ENCODE measurements at places on chromosomes 6 and 20.
A peak's percentile ranks its signal among the peaks of the same experiment; 100 is the strongest.

GRCh38 chr6:77106992-77107391, 356.3 kb downstream of the HTR1B start:
- no peaks in the 10 kb centered on the region for H3K4me1 ChIP-seq
- no peaks in the 10 kb centered on the region for H3K36me3 ChIP-seq
- no peaks in the 10 kb centered on the region for H3K27me3 ChIP-seq
- H3K27ac ChIP-seq = no peak overlapping the region
- no peak overlapping the region for H3K4me3 ChIP-seq

DNA sequence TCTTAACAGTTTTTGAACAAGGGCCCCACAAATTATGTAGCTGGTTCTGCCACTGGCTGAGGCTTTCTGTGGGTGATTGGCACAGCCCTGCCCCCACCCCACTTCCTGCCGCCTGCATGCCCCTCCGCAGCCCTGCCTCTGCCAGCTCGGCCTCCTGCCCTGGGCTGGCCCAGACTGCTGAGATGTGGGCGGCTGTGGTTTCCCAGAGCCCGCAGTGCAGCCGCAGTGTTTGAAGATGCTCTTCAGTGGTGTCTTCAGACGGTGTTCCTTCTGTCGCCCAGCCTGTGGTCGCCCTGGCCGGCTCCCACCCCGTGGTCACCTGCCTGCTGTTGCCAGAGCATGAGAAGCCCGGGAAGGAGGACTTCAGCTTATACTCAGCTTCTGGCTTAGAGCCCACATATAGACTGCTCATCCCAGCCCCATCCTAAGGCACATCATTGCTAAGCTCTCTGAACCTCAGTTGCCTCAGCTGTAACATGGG, 154.3 kb downstream of the VEGFA start:
- H3K36me3 ChIP-seq = no peaks in the 10 kb centered on the region
- H3K27ac ChIP-seq = no peak overlapping the region
- peaks cover 12% of the 10 kb centered on the region for H3K4me1 ChIP-seq
- DNase-seq = peak; percentile 45
- H3K4me3 ChIP-seq = no peak overlapping the region

- H3K4me3 ChIP-seq = no peak overlapping the region
- DNase-seq = no peak
- H3K36me3 ChIP-seq = no peaks in the 10 kb centered on the region
- no peak overlapping the region for H3K27ac ChIP-seq
- H3K27me3 ChIP-seq = no peaks in the 10 kb centered on the region
- H3K4me1 ChIP-seq = no peaks in the 10 kb centered on the region
Observed at GRCh38 chr6:25623065-25623464, 28.9 kb upstream of the SCGN start.

DNA sequence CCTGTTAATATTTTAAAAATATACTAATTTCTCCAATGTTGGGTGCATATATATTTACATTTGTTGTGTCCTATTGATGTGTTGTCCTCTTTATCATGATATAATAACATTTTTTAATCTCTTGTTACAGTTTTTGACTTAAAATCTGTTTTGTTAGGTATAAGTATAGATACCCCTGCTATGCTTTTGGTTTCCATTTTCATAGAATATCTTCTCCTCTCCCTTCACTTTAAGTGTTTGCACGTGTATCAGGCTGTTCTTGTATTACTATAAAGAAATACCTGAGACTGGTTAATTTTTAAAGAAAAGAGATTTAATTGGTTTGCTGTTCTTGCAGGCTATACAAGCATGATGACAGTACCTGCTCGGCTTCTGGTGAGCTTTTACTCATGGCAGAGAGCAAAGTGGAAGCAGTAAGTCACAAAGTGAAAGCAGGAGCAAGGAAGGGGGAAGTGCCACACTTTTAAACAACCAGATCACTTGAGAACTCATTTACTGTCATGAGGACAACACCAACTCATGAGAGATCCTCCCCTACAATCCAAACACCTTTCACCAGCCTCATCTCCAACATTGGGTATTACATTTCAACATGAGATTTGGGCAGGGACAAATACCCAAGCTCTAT, 340.5 kb upstream of the SYNCRIP start:
- H3K27ac ChIP-seq = no peak overlapping the region
- H3K4me3 ChIP-seq = no peak overlapping the region
- no peaks in the 10 kb centered on the region for H3K4me1 ChIP-seq
- H3K36me3 ChIP-seq = no peaks in the 10 kb centered on the region

GRCh38 chr6:100693249-100693927, 187.7 kb downstream of the ASCC3 start:
- H3K27ac ChIP-seq = no peak overlapping the region
- H3K27me3 ChIP-seq = no peaks in the 10 kb centered on the region
- no peak overlapping the region for H3K4me3 ChIP-seq
- peaks cover 1% of the 10 kb centered on the region for H3K4me1 ChIP-seq
- no peaks in the 10 kb centered on the region for H3K36me3 ChIP-seq
- DNase-seq = no peak

DNA sequence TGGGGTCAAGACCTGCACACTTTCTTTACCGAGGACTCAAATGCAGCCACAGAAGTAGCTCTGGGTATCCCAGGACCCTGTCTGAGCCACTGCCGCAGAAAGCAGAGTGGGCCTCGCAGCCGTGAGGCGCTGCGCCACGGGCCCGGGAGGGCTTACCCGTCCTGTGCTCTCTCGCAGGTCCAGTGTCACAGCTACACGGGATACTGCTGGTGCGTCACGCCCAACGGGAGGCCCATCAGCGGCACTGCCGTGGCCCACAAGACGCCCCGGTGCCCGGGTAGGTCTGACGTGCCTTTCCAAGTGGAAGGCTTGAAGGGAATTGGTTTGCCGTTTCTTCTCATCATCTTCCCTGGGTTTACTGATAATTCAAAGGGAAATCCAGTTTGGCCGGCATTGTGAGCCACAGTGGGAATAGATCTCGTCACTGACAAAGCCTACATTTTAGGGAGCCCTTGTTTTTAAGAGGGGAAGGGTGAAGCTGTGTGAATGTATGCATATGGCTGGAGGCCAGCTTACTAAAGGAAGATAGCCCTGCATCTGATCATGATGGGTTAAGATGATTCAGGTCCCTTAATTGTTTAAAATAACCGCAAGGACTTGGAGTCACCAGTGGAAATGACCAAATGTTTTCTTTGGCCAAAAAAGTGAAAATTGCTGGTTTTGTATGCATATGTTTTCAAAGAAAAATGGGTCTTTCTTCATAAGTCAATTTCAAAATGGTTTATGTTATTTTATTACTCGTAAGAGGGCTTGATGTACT, 86.6 kb downstream of the SMOC2 start:
- no peaks in the 10 kb centered on the region for H3K36me3 ChIP-seq
- H3K4me3 ChIP-seq = no peak overlapping the region
- H3K4me1 ChIP-seq = no peaks in the 10 kb centered on the region
- no peaks in the 10 kb centered on the region for H3K27me3 ChIP-seq
- no peak for DNase-seq
- H3K27ac ChIP-seq = no peak overlapping the region

GRCh38 chr6:137799950-137800568, 67.0 kb upstream of the TNFAIP3 start:
- peaks cover 65% of the 10 kb centered on the region for H3K4me1 ChIP-seq
- H3K4me3 ChIP-seq = no peak overlapping the region

GRCh38 chr20:56922497-56922896, 293.4 kb downstream of the TFAP2C start:
- H3K36me3 ChIP-seq = no peaks in the 10 kb centered on the region
- no peak overlapping the region for H3K27ac ChIP-seq
- no peak overlapping the region for H3K4me3 ChIP-seq
